ENCODE measurements at places on chromosomes 2 and 18.

- no peak for DNase-seq
Observed at GRCh38 chr2:1802046-1802445, 57.7 kb upstream of the PXDN start.

- DNase-seq, result no peak
Observed at GRCh38 chr2:199710551-199710950, 140.4 kb downstream of the FTCDNL1 start.

- DNase-seq, result no peak
Observed at GRCh38 chr2:117087535-117088291, 726.8 kb upstream of the DDX18 start.

- DNase-seq, result no peak
Observed at GRCh38 chr2:217680381-217680780, 322.4 kb downstream of the TNS1 start.

DNA sequence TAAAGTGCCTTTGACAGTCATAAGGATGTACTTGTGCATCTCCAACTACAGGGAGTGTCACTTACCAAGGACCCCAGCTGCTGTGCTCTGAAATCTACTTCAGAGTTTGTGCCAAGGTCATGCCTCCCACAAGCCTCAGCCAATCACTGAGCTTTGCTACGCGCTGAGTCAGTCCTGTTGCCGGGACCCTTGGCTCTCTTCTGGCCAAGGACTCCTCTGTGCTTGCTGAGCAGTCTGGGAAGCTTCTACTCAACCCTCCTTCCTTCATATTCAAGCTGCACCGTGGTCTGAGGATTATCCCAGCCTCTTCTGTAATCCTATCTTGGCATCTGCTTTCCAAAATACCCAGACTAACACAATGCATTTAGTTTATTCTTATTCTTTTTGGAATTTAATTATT is 398.9 kb upstream of the FANCL start:
- no peak for DNase-seq

- no peak for DNase-seq
Observed at GRCh38 chr2:119820275-119820674, 60.6 kb downstream of the PTPN4 start.
